Effector memory CD8-positive, alpha-beta T cell (primary cell): ENCODE measurements at places on chromosomes 1 and 21.

DNA sequence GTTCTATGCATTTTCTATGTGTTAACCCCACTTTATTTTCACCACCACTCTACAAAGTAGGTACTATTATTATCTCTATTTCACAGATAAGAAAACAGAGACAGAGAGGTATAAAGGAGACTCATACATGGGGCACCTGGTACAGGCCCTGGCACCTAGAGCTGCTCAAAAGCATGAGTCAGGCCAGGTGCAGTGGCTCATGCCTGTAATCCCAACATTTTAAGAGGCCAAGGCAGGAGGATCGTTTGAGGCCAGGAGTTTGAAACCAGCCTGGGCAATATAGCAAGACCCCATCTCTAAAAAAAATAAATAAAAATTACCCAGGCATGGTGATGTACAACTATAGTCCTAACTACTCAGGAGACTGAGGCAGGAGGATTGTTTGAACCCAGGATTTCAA is 35.8 kb downstream of the GLIS1 start:
- no peak for DNase-seq

DNA sequence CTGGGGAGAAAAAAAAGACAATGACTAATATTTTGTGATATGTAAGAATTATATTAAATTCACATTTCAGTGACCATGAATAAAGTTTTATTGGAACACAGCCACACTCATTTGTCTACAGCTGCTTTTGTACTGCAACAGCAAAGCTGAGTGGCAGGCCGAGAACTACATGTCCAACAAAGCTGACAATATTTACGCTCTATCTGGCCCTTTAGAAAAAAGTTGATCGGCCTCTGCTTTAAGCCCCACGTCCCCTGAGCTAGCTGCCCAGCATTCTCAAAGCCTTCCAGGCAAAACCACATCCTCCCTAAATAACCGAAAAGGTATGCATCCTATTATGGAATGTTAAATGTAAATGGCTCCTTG is 8.6 kb downstream of the SLC2A1 start:
- no peak for DNase-seq

DNA sequence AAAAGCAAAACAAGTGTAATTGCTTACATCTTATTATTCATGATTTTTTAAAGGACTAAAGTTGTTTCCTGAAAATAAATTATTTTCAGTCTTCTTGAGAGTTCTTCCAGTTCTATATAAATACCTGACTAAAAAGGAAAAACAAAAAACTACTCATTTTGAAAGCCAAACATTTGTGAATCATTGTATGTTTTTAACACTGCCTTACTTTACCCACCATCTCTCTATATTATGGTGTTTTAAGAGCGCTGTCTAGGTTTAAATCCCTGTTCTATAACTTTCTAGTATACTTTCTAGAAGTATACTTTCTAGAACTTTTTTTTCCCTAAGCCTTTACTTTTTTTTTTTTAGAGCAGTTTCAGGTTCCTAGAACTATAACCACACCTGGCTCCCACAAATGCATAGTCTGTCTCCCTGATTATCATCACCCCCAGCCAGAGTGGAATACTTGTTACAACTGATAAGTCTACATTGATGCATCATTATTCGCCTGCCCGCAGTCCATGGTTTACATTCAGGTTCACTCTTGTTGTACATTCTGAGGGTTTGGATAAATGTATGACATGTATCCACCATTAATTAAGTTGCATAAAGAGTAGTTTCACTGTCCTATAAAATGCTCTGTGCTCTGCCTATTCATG is 9.8 kb downstream of the RSBN1 start:
- DNase-seq, result no peak

- no peak for DNase-seq
These were observed 624 bp upstream of the CR1L start for GRCh38 chr1:207644166-207644851.

- DNase-seq, result no peak
These were observed 60.7 kb upstream of the COG2 start for GRCh38 chr1:230581446-230582079.

- DNase-seq, result no peak
These were observed 9.1 kb upstream of the GUCA2B start for GRCh38 chr1:42143896-42144710.

- DNase-seq, result no peak
These were observed 17.6 kb downstream of the FAM177B start for GRCh38 chr1:222754366-222755139.

GRCh38 chr1:100130552-100131077 is 2.1 kb downstream of the SASS6 start:
- DNase-seq, result no peak

DNA sequence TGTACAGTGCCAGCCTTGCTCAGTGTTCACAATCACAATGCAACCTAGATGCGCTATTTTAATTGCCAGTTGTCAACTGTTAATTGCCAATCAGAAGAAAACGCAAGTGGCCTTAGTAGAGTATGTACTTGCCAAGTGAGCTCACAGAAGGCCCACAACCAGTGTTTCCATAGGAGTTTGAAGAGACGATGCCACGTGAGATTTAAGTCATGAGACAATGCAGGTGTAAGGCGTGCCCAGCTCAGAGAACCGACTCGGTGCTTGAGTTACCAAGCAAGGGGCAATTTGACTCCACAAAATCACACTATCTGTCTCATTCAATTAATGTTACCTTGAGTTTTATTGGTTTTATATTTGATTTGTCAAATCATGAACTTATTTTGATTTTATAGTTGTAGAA is 65.6 kb downstream of the TEX35 start:
- DNase-seq, result no peak

GRCh38 chr1:88984569-88984968 is 7.9 kb downstream of the KYAT3 start:
- no peak for DNase-seq

DNA sequence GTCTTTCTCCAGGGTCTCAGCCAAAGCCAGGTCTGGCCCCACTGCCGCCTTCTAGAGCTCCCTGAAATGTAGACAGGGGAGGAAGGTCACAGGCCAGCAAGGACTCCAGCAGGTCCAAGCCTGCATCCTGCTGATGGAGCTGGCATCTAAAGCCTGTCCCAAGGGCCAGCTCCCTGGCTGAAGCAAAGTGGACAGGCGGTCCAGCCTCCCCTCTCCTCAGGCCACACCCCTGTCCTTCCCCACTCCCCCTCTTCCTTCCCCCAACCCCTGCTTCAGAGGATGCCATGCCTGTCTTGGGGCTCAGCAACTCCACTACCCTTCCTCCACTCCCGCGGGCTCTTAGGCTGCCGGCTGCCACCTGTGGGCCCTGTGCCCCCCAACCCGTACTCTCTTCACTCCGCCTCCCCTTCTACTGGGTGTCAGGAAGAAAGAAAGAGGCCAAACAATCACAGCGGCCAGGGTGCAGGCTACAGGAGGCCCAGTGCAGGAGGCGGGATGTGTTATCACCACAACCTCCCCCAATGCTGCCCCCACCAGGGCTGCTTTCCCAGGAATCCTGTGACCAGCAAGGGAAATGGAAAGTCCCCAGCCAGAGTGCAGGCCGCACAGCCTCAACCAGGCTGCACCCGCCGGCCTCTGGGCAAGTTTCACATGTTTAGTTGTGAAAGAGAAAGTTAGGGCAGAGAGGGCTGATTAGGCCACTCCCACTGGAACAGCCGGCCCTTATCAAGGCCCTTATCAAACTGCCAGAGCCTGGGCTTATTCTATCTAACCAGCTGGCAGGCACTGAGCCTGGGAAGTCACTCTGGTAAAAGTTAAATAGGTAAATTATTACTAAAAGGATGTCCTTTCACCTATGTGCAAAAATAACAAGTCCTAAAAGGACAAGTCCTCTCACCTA is 34.1 kb downstream of the ACOT7 start:
- DNase-seq, result peak; percentile 43

GRCh38 chr1:34808051-34808810 is 15.4 kb downstream of the GJA4 start:
- DNase-seq, result no peak

- DNase-seq, result no peak
These were observed 17.7 kb upstream of the ZSCAN20 start for GRCh38 chr1:33454646-33455282.

DNA sequence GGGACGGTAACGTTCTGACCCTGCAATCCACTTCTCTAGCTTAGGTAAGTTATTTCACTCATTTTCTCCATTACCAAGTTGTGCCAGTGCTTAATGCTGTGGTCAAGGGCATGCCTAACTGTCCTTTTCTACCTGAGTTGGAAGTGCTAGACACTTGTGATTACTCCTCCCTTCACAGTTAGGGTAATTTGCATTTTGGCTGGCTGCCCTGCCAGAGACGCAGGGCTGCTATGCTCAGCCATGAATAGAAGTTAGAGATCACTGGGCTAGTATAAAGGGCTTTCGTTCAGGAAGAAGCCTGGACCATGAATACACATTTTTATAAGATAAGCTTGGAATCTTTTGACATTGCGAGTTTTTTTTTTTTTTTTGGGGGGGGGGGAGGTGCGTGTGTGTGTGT is 633.2 kb upstream of the NEGR1 start:
- DNase-seq, result no peak

- no peak for DNase-seq
These were observed 678 bp downstream of the MCM3AP start for GRCh38 chr21:46284733-46285132.

DNA sequence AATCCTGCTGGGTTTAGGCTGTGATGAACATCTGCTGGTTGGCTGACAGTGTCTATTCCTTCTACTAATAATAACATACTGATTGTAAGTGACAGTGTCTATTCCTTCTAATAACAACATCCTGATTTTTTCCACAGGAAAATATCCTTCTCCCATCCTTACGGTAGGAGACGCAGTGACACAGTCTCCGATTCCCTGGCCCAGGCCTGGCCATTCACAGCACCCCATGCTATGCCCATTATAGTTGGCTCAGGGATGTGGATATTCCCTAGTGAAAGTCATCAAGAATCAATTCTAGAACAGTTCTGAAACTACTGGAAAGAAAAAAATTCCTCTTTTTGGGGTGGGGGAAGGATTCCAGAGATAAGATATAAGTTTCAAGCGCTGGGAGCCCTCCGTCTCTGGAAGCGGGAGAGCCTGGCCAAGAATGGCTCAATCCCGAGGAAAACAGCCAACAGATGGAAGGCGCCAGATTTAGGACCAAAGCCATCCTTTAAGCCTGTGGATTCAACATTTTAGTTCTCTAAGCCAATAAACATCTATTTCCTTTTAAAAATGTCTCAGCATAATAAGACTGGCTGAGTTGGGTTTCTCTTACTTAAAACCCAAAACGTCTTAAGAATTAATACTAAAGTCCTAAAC is 88.6 kb downstream of the GPATCH2 start:
- no peak for DNase-seq

- DNase-seq, result no peak
These were observed 104.9 kb upstream of the PTGFR start for GRCh38 chr1:78385744-78386462.

- no peak for DNase-seq
These were observed 14.1 kb downstream of the CEP104 start for GRCh38 chr1:3842912-3843311.

DNA sequence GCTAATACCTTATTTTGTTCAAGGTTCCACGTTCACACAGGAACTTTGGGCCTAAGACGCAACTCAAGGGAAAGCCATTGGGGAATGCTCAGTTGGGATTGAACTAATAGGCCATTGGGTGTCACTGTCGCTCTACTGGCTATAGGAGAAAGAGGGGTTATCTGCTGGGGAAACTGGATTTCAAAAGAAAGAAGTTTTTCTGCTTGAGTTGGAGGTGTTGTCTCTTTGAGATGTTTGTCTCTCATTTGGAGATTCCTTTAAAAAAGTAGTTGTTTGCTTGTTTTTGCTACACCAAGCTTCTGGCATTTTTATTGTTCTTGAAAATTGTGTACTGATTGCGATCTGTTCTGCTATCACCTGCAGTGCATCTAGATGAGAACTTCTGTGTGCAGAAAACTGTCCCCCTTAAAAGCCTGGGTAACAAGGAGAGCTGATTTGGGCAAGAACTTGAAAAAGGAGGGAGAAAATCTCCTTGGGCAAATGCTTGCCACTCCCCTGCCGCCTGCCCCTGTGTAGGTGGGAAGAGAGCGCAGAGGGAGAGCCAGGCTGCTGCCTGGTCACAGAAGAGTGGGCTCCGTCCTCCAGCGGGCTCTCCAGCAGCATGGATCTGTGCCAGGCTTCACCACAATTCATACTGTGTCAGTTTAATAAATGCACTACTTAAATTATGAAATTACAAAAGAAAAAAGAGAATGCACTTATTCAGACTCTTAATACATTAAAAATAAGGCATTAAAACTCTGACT is 39.9 kb downstream of the PEX14 start:
- DNase-seq, result no peak

GRCh38 chr1:87435484-87435883 is 106.8 kb downstream of the LMO4 start:
- no peak for DNase-seq

DNA sequence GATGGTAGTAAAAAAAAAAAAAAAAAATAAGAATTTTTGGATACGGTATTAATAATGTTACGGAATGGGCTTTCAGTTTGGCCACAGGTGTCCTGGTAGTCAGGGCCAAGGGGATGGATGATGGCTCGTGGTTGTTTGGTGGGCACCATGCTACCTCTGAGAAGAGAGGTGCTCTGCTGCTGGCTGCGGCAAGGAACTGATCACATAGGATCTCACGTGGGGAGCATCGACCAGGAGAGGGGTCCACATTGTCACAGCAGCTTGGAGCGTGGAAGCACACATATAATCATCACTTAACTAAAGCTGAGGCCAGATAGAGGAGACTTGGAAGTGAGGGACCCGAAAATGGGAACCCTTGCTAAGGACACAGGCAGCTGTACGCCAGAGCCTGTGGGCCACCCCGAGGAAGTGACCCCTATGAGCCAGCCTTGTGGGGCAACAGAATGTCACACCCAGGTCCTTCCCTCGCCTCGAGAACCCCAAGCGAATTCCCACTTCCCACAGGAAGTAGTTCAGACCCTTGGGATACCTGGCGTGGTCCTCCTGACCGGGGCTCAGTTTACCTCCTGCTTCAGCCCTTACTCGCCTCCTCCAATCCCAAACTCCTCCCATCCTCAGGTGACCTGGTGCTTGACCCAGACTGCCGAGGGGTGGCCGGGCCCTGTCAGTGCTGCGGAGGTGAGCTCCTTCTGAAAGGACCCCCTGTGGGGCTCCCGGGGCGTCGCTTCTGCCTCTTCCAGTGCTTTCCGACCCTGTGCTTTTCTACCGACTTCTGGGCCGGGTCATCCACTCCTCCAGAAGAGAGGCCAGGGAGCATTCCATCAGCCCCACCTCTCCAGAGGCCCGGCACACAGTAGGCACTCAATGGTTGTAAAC is 222.0 kb downstream of the CAMTA1 start:
- DNase-seq, result no peak

DNA sequence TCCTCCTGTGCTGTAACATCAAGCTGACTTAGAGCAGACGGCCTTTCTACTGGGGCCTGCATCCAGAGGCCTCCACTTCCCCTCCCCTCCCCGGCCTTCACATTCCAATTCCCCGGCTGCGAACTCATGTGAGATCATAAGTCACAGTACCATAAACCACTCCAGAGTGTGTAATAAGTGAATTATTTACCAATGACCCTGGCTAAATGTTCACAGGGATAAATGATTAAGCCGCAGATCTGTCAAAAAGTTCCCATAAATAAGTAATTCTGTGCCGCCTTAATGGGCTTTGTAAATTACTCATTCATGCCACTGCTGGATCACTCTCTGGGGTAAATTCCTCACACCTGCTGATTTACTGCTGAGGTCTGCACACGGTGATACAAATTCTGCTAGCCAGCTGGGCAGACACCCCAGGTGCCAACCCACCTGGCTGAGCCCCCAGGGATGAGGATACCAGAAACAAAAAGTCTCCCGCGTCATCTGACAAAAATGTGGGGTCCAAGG is 27.4 kb upstream of the KIRREL1 start:
- DNase-seq, result no peak
